ENCODE measurements at places on chromosomes 7 and 10.

GRCh38 chr7:106652092-106652491, 8.9 kb downstream of the CCDC71L start:
- no peak for DNase-seq

GRCh38 chr7:106744563-106745091, 83.7 kb upstream of the CCDC71L start:
- no peak for DNase-seq

DNA sequence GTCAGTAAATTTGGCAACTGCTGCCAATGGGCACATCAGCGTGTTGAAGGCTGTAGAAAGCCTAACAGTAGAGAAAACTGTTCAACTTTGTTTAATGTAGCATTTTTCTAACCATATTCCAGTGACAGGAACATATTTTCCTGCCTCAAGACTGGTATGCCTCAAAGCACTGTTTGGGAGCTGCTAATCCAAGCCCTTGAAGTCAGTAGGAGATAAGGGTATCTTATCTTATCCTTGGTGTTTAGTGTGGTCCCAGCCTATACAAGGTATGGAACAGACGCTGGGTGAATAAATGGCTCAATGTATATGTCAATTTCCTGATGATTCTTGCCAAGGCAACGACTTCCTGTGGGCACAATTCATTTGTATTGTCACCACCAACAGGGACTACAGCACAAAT, 97.5 kb upstream of the CREB5 start:
- no peak for DNase-seq

DNA sequence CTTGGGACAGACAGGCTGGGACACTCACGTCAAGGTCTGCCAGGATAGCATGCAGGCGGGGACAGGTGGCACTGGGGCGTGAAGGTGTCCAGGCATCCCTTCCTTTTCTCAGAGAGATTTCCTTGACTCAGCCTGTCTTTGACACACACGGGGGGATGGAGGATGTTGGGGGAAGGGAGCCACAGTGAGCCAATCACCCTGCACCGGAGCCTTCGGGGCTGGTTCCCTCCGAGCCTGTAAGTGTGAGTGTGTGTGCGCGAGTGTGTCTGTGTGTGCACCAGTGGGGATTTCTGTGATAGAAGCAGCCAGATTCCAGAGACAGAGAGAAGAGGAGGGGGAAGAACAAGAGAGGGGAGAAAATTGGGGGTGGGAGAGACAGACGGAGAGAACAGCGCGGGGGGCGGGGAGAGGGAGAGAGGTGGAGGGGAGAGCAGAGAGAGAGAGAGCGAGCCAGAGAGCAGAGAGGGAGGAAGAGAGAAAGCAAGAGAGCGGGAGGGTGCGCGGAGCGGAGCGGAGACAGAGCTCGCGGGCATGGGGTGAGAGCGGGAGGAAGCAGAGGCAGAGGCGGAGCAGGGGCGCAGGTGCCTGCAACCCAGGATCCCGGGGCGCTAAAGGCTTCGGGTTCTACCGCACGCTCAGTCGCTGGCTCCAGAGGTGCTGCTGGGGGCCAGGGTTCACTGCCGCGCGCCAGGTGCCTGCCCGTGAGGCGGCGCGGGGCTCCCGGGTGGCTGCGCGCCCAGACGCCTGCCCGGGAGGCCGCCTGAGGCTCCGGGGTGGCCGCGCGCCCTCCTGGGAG, 466 bp upstream of the GPR26 start:
- no peak for DNase-seq

- no peak for DNase-seq
Observed at GRCh38 chr7:23105086-23105643, 420 bp upstream of the KLHL7 start.

- DNase-seq, result no peak
Observed at GRCh38 chr7:104971290-104972071, 42.5 kb upstream of the KMT2E start.

DNA sequence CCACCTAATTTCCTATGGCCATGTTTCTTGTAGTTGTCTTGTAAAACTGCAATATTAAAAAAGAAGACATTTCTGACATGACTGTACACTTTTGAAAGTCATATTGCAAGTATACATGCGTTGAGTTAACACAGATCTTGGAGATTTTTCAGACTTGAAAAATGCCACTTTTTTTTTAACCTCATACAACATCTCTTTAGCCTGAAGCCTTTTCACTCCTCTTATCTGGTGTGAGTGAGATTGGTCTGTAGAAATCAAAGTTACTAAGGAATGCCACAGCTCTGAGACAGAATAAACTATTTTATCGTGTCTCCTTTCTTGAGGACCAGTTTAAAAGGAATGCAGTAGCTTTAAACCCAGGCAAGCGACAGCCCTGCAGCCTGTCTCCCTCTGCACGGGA, 43.9 kb upstream of the NEUROD6 start:
- no peak for DNase-seq

DNA sequence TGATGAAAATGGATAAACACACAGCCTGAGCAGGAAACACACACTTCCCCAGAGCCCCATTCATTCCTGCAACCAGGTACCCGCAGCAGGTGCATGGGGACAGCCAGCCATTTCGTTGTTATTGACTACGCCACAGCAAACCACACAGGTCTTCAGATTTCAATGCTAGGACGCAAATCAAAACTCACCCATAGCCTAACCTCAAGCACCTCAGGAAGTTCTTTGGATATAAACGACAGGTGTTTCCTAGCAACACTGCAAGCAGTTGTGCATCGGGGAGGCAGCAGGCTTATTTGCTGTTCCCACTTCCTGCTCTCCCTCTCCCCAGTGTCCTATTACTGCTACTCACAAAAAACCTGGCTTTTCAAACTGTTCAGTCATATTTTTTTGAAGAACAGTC, 176.5 kb upstream of the FRMD4A start:
- no peak for DNase-seq

DNA sequence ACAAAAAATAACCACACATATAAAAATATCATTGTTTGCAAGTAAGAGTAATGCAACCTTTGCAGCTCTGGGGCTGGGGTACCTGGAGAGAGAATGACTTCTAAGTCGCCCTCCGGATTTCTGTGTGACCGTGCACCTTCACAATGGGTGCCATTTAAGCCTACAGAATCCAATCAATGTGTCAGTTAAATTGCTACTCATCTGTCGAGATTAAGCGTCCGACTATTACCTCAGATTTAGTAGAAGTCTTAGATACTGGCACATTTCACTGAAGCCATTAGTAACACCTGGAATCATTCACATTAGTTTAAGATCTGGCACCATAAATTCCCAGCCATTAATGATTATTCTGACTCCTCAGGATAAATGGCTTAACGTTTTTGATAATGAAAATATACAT, 507.3 kb upstream of the MGMT start:
- DNase-seq, result no peak

DNA sequence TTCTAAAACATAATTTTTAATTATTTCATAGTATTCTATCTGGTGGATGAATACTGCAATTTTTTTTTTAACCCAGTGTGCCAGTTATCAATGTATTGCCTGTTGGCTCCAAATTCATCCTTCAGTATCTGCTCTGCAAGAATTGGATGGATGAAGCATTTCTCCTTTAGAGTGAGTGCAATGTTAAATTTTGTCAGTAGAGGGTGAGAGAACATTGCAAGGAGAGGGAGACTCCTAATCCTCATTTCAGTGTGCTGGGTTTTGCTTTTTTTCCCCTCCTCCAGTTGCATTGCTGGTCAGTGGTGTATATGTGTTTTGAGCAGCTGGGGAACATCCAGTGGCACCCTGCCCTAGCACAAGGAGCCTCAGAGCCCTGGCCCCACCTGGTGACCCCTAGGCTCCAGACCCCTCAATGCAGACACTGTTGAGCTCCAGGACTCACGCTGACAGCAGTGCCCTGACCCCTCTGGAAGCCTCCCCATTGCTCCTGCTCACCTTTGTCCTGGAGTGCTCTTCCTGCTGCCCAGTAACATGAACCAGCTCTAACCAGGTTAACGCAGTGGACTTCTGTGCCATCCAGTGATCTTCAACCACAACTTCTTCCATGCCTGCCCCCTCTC, 199.4 kb downstream of the USP6NL start:
- no peak for DNase-seq

DNA sequence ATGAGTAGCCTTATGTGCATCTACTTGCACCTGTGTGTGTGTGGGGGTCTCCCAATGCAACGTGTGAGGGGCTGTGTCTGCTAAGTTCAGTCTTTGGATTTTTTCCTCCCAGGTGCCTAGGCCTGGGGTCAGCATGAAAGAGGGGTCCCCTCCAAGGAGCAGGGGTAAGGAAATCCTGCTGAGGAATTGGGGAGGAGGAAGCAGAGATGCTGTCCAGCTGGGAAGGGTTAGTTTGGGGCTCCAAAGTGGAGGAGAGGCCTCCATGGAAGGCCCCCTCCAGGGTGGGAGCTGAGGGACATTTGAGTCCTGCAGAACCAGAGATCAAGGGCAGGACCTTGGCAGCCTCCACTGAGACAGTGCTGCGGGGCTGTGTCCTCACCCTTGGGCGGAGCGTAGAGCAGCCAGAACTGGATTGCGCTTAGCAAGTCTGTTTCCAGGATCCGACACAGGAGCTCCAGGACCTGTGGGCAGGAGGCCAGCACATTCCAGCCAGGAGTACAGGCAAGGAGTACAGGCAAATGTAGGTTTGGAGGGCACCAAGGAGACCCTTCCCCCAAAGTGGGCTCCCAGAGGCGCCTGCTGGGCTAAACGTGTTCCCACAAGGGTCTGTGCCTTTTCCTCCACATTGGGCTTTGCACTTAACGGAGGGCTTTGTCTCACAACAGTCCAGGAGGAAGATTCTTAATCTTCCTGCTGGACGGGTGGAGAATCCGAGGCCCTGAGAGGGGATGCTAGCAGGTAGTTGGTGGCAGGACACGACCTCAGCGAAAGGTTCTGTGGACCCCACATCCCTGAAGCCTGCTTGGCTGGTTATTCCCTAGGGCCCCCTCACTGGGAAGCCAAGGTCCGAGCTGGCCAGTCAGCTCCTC, 10.1 kb downstream of the TBATA start:
- DNase-seq, result no peak

DNA sequence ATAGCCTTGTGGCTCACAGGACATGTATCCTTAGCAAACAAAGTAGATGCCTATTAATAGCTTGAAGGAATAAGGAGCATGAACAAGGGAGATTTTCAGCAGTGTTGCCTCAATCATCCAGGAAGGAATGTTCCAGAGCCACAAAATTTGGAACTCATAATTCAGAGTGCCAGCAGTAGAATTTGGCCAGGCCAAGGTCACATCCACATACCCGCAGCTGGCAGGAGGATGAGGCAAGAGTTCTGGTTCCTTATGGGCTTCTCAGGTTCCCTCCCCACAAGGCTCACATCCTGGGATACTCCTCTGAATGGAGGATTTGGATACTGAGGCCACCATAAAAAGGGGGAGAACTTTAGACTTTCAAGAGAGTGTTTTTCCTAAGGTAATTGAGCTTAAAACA, 45.8 kb downstream of the SUFU start:
- no peak for DNase-seq

GRCh38 chr7:36021917-36022550, 131.0 kb upstream of the EEPD1 start:
- no peak for DNase-seq

DNA sequence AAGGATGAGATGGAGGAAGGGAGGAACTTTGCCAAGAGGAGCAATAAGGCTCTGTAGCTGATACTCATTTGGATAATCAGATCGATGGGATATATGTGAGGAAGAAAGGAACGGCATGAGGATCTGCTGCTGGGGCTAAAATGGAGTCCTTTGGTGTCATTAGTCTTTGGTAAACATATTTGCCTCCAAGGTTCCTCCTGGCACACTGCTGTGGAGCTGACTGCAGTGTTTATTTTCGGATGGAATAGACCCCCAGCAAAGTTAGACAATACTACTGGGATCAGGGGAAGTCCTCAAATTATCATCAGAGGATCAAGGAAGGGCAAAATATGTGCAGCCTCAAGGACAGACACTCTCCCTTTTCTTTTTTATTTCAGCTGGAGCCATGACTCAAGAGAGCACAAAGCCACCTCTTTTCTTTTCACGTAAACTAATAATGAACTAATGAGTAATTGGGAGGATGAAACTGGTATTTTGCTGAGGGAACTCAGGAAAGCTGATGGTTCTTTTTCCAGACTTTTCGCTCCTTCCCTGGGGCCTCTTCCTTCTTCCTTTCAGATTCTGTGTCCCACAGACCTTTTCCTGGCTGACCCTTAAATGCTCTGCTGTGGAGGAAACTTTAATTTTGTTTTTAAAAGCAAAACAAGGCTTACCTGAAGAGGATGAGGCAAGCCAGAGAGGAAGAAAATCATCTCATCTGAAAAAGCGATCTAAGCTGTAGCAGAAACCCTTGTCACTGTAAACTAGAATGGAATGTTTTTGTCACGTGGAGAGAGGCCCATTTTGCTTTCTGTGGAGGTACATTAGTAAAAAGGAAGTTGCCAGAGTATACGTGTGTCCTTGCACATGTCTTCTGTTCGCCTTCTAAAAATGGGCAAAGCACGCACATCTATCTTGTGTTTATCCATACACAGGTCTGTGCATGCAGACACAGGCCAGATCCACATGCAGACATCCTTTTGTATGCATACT, 33.3 kb downstream of the LRMDA start:
- DNase-seq, result no peak

DNA sequence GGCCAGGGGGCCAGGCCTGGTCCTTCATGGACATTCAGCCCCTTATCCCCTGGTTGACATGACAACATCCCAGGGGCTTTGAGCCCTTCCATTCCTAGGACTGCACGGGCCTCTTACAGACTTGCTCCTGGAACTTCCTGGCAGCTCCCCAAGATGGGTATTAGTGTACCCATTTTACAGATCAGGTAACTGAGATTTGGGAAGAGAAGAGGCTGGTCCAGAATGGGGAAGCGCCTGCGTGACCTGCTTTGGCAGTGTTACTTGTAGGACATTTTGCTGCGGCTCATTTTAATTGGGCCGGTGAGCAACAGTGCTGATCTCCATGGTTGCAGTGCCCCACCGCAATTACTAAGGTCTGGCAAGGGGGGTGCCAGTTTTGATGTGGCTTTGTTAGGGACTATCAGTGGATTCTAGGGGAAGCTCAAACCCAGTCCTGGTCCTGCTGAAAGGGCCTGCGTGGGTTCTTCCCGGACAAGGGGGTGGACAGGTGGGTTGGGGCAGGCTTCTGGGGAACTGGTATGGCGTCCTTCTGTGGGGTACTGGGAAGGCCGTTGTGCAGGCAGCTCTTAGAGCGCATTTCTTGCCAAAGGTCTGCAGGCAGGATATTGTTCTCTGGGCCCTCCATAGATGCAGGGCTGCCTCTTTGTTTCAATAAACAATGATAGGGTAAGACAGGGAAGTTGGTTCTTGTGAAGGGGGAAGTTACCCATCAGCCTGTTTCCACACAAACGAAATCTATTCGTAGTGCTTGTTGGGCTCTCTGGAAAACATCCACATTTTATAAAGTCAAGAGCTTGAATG, 137.6 kb downstream of the RGS10 start:
- no peak for DNase-seq

Data from HuH-7.5 (cell line).